ENCODE measurements at places on chromosomes 2 and 18.

DNA sequence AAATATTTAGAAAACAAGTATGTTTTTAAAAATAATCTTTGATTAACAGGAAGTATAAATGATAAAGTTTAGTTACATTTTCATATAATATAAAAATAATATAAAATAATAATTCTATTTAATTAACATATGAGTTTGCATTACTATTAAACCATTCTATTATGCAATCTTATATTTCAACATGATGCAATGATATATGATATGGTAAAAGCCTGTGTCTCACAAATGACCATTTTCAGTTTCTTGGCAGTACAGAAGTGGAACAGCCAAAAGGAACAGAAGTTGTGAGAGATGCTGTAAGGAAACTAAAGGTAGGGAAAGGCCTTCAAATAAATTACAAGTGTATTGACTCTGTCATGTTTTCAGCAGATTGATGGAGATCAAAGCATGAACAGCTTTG, 230.8 kb downstream of the GULP1 start:
- no peak for DNase-seq

GRCh38 chr18:46344416-46345180, 240.4 kb downstream of the HAUS1 start:
- DNase-seq, result no peak

- DNase-seq, result no peak
Observed at GRCh38 chr18:6328621-6329010, 86.1 kb downstream of the L3MBTL4 start.

- no peak for DNase-seq
Observed at GRCh38 chr18:22632191-22632590, 214.5 kb upstream of the CTAGE1 start.

- no peak for DNase-seq
Observed at GRCh38 chr2:139492131-139492680, 712.0 kb upstream of the NXPH2 start.

DNA sequence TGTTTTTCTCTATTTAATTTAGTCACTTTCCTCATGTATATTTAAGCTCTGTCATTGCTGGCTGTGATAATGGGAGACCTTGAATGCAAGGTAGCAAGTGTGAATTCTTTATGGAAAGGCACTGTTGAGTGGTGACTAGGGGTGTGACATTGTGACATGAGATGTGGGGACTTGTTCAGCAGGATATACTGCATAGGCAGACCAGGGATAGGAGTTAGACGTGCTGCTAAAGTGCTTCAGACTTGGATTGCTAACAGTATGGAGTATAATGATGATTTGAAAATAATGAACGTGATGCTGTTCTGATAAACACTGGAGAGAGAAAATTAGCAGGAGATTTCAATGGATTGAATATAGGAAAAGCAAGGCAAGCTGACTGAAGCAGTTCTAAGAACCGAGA, 135.1 kb downstream of the NCOA1 start:
- no peak for DNase-seq

- DNase-seq, result no peak
Observed at GRCh38 chr2:11784280-11784679, 37.8 kb downstream of the LPIN1 start.

- DNase-seq, result no peak
Observed at GRCh38 chr18:24778810-24779418, 318.5 kb downstream of the HRH4 start.

Data from H1 (cell line).